Activated T-cell treated with anti-CD3 and anti-CD28 coated beads, Interleukin-2, amount 50 U/mL, for 72 hours (primary cell): ENCODE measurements at places on chromosomes 4 and X. TPM values are rescaled to one million over a fixed set of nuclear protein-coding genes. Genes with fewer than 3 reads are reported as not detected.

The SERTM2 gene
- total RNA-seq, result not detected

The RS1 gene
- total RNA-seq, result not detected

DNA sequence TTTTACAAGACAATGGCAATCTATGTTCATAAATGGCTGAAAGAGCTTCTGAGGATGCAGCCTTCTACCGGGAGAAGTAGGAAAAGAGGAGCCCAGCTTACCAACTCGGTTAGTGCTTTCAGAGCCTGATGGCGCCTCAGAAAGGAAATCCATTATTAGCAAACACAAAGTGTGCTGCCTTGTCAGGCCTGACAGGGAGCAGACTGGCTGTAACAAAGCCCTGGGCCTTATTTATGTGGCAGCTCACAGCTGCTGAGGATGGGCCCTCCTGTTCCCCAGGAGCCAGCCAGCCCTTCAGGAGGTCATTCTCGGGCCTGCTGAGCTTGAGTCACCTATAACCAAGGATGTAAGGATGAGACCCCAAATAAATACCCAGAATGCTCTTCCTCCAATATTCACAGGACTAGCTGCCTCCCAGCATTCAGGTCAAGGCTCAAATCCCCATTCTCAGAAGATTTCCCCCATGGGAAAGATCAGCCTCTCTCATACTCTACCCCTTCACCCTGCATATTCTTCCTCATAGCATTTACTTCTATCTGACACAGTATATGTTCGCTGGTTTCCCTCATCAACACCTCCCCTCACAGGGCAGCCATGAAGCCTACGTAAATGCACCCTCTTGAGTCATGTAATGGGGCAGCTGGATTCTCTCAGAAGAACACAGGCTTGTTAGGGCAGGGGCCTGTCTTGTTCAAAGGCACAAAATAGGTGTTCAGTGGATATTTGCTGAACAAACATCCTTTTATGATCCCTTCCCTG is 227.0 kb upstream of the RASGEF1B start:
- DNase-seq, result no peak

DNA sequence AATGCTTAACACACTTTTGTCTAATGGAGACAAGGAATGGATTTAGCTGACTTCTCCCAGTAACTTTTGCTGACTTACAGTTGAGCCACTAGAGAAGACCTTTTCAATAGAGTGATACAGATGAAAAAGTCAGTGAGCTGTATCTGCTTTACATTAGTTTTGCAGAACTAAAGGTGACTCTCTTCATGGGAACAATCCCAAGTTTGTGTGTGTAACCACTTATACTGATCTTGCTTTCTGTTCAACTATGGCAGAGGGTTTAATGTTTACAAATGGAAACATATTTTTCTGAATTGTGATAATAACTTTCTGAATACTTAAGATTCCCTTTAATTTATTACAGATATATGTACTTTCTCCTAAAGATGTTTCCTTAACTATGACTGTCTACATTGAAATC is 182.6 kb upstream of the PUDP start:
- no peak for DNase-seq

DNA sequence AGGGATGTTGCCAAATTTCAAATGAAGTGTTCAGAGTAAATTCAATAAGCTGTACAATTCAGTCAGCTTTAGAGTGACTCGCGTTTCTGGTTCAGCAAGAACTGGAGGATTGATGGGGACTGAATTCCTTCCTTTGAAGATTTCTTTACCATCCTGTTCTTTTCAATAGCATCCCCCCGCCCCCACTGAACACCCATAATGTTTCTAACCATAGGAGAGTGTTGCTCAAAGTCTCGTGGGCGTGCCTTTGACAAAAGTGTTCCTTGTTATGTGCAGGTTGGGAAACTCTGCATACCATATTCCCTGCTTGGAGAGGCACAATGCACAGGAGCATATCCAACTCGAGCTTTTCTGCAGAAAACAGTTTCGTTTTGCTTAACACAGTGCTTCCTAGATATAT is 323.5 kb upstream of the CASK start:
- no peak for DNase-seq

DNA sequence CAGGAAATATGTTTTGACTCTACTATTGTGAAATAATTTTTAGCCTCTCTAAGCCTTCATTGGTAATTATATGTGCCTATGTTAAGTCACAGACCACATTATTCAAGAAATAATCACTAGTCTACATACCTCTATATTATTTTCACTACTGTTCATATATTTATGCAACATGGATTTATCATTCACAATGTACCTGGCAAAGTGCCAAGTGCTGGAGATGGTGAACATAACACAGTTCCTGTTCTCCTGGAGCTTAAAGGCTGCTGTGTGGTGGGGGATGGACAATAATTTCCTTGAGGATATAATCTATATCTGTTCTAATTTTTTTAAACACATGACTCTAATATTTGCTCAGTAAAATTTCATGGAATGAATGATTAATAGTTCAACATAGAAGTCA is 527.7 kb upstream of the CXorf51A start:
- no peak for DNase-seq
